ENCODE measurements at places on chromosomes 2 and 18. TPM values are rescaled to one million over a fixed set of nuclear protein-coding genes. Genes with fewer than 3 reads are reported as not detected.

The RPRD1A gene
- 39.1 TPM for total RNA-seq

The AKAIN1 gene
- not detected for total RNA-seq

The MAP3K19 gene
- 7.2 TPM for total RNA-seq

The SMAD4 gene
- total RNA-seq = 97.8 TPM

The THAP4 gene
- 39.8 TPM for total RNA-seq

The CHRNG gene
- total RNA-seq = not detected

The MATN3 gene
- total RNA-seq = 8.1 TPM

The NPPC gene
- total RNA-seq = not detected

The CNTNAP5 gene
- not detected for total RNA-seq

Data from lower lobe of right lung (tissue), 2 donors.